GM19239 (cell line): ENCODE measurements at places on chromosomes 13 and 19.

GRCh38 chr13:58963321-58963720 is 1200.4 kb downstream of the DIAPH3 start:
- no peak for DNase-seq

DNA sequence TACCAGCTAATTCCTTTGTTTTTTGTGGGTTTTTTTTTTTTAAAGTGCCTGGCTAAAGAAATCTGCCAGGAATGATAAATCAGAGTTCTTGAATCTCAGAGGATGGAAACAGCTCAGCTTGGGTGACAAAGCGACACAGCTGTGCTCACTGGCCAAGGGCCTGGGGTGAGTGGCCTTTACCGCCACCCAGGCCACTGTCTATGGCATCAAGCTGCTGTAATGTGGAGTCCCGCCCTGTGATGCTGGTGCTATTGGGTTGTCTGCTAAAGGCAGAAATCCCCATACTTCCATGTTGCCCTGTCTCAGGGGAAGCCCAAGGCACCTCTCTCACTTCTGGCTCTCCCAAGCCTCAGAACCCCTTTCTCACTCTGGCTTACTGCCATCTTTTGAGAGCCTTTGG is 82.6 kb upstream of the FARP1 start:
- no peak for DNase-seq

DNA sequence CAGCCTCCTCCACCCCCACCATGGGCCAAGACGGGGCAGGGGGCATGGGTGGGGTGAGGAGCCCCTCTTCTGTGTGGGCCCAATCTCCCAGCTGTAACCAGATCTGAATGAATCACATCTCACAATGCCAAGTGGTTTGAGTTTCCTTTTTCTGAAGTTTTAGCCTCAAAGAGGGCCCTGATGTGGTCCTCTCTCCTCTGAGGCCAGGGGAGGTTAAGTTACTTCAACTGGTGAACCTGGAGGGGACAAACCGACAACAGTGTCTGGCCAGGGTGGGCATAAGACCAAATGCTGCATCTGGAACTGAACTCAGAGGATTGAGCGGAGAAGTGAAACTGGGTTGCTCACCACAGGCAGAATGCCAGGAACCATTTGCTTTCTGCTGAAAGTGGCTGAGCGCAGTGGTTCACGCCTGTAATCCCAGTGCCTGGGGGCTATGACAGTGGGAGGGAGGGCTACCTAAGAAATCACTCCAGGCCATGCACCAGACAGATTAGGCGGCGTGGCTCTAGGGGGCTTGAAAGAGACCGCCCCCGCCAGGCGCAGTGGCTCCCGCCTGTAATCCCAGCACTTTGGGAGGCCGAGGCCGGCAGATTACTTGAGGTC is 15.4 kb upstream of the IRGC start:
- no peak for DNase-seq

DNA sequence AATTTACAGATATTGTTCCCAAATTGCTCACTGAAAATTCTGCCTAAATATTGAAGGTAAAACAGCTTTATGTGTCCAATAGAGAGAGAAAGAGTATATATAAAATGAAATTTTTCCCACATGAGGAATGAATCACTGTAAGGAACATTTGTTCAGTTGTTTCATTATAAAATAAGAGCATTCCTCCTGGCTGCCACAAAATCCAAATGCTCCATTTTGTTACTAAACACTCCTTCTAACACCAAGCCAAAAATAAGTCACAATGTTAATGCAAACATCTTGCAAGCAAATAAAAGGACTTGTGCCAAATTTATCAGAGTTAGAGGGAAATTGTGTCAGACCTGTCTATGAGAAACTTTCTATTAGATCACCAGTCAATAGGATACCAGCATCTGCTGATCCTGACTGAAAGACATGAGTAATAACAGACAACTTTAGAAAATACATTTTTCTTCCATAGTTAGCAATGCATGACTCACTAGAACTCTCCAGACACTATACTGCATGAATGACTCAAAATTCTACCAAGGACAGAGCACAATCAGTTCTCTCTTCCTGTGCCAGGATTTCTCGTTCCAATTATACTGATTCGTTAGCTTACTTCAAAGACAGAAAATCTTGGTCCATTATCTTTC is 83.5 kb upstream of the FNDC3A start:
- DNase-seq: no peak

DNA sequence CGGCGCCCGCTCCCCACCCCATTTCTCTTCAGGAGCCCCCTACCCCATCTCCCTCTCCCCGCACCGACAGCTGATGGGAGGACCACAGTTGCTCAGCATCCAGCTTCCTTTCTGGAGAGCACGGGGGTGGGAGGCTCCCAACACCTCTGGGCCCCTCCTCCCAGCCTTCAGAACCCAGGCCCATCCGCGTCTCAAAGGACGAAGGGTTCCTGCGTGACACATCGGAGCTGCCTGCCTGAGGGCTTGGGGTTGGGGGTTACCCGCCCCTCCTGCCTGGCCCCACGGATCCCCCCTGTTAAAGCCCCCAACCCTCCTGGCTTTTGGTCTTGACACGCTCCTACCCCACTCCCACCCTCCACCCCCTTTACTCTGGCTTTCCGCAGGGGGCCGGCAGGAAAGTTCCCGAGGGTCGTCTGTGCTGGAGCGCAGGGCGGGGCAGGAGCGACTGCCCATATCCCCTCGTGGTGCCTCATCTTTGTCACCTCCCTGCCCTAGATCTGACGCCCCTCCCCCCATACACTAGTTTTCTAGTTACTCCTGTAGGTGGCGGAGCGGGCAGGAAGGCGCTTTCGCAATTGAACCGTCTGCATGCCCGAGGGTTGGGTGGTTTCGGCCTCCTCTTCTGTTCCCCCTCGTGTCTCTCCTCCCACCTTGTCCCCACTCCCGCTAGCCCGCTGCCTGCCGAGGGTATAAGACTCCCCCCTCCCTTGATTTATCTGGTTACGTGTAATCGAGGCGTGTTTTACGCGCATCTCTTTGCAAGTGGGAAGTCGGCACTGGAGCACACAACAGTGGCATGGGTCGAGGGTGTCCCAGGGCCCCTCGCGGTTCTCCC is 924 bp downstream of the TRAPPC5 start:
- peak; percentile 91 for DNase-seq

DNA sequence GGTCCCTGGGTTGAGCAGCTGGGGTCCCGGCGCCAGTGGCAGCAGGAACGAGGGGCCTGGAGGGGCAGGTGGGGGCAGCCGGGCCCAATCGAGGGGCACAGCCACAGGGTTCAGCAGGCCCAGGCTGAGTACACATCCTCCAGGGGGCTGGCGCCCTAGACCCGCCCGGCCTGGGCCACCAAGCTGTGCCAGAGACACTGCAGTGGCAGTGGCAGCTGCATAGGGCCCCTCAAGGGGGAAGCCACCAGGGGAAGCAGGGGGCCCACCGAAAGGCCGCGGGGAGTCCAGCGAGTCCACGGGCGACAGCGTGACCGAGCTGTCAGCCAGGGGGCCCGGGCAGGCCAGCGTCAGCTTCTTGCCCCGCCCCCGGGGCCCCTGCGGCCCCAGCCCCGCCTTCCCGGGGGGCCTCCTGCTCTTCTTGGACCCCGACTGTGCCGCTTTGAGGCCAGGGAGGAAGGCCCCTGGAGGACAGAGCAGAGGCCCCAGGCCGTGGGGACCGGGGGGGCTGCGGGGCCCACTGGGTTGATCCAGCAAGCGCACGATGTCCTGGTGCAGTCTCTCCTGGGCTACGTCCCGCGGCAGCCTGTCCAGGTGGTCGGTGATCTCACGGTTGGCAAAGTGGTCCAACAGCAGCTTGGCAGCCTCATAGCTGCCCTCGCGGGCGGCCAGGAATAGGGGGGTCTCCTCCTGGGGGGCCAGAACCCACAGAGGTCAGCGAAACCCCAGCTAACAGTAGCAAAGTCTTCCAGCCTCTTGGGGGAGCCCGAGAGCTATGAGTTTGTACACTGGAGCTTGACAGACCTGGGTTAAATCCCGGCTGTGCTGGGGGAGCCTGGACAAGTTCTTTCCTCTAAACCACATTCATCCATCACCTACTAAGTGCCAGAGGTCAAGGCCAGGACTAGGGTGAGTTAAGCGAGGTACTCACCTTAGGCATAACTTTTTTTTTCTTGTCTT is 39.5 kb downstream of the NOTCH3 start:
- DNase-seq: peak; percentile 58
